ENCODE measurements at places on chromosomes 2 and 18. TPM values are rescaled to one million over a fixed set of nuclear protein-coding genes. Genes with fewer than 3 reads are reported as not detected.
A peak's percentile ranks its signal among the peaks of the same experiment; 100 is the strongest.

DNA sequence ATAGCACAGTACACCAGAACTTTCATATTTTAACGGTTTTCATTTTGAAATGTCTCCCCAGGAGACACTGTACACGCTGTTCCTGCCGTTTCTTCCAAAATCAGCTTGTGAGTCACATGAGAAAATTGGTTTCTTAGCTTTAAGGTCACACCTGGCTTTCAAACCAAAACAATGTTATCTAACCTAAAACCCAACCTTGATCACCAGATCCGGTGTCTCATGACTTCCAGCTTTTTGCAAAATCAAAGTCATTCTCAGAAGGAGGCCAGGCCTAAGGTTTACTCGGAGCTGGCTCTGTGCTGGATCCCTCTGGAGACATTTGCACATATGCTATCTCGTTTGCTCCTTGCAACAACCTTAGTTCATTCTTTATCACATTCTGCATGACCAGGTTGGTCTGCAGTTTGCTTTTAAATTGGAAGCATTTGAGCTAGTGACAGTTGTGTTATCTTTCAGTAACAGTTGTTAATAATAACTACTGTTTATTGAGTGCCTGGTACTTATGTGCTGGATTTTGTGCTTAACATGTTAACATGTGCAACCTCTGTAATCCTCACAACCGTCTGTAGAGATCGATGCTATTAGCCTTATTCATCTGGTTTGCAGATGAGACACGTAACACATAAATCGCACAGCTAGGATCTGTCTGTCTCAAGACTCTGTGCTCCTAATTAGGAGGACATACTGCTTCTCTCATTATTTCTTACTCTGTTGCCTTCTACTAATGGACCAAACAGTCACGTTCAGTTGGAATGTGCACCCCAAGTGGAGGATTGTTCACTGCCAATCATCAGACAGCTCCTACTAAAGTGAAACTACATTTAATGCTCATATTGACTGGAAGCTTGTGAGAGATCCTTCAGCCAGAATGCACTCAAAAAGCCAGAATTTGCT lies 105.5 kb downstream of the RNF144A start:
- peaks cover 28% of the 10 kb centered on the region for H3K4me1 ChIP-seq
- DNase-seq: no peak
- H3K4me3 ChIP-seq: no peak overlapping the region
- no peaks in the 10 kb centered on the region for H3K27me3 ChIP-seq

GRCh38 chr2:38097988-38098385 lies 22.0 kb upstream of the CYP1B1 start:
- peak overlapping the region; percentile 37 for H3K27ac ChIP-seq
- peaks cover 6% of the 10 kb centered on the region for H3K36me3 ChIP-seq
- H3K27me3 ChIP-seq: no peaks in the 10 kb centered on the region
- H3K4me3 ChIP-seq: peak overlapping the region; percentile 28
- DNase-seq: no peak

DNA sequence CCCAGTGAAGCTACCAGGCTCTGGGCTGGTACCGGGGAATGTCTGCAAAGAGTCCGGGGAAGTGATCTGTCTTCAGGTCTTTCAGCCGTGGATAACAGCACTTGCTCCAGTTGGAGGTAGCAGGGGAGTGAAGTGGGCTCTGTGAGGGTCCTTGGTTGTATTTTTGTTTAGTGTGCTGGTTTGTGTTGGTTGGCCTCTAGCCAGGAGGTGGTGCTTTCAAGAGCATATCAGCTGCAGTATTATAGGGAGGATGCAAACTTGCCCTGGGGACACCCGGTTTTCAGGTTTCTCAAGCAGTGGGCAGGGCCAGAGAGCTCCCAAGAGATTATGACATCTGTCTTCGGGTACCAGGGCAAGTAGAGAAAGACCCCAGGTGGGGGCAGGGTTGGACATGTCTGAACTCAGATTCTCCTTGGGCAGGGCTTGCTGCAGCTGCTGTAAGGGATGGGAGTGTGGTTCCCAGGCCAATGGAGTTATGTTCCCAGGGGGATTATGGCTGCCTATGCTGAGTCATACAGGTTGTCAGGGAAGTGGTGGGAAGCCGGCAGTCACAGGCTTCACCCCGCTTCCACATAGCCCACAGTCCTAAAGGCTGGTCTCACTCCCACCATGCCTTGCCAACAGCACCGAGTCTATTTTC lies 34.4 kb downstream of the ACAA2 start:
- no peak overlapping the region for H3K4me3 ChIP-seq
- no peaks in the 10 kb centered on the region for H3K27me3 ChIP-seq
- H3K36me3 ChIP-seq: peaks cover 3% of the 10 kb centered on the region
- no peak for DNase-seq
- no peak overlapping the region for H3K27ac ChIP-seq

DNA sequence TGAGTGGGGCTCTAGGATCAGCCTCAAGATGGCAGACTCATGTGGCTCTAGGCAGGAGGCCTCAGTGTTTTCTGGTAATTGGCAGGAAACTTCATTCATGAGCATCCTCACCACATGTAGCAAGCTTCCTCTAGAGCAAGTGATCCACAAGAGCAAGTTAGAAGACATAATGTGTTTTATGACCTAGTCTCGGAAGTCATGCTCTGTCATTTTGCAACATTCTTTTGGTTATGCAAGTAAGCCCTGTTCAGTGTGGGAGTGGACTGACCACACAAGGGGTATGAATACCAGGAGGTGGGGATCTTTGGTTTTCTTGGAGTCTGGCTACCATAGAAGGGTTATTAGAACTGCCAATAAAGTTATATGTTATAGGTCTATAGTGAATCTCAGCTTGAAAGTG lies 66.8 kb upstream of the STK39 start:
- H3K4me1 ChIP-seq: no peaks in the 10 kb centered on the region
- H3K36me3 ChIP-seq: no peaks in the 10 kb centered on the region
- H3K27ac ChIP-seq: no peak overlapping the region
- DNase-seq: no peak
- no peak overlapping the region for H3K4me3 ChIP-seq

C2orf72 gene
- 0.66 TPM for total RNA-seq

GRCh38 chr2:16152071-16152927 lies 211.9 kb downstream of the MYCN start:
- no peaks in the 10 kb centered on the region for H3K27me3 ChIP-seq
- no peak overlapping the region for H3K4me3 ChIP-seq
- H3K27ac ChIP-seq: no peak overlapping the region
- no peak for DNase-seq

DNA sequence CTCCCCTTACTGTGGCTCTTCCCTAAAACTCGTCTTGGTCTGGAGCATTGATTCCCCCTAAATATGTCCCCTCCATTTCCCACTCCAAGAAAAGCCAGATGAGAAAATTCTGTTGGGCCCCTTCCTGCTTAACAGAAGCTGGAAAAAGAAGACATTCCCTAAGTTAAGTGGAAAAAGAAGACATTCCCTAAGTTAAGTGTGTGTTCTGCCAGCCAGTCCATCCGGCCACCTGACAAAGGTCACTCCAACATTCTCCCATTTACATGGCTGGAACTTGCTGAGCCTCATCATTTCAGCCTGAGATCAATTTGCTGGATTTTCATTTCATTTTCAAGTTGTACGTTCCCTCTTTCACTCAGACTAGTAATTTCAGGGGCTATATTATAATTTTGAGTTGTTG lies 52.0 kb downstream of the LYPD1 start:
- no peak overlapping the region for H3K4me3 ChIP-seq
- no peak for DNase-seq
- H3K27me3 ChIP-seq: no peaks in the 10 kb centered on the region
- H3K4me1 ChIP-seq: peaks cover 17% of the 10 kb centered on the region
- peaks cover 9% of the 10 kb centered on the region for H3K36me3 ChIP-seq
